Fibroblast of skin of right biceps (primary cell): ENCODE measurements at places on chromosomes 6 and 20.

DNA sequence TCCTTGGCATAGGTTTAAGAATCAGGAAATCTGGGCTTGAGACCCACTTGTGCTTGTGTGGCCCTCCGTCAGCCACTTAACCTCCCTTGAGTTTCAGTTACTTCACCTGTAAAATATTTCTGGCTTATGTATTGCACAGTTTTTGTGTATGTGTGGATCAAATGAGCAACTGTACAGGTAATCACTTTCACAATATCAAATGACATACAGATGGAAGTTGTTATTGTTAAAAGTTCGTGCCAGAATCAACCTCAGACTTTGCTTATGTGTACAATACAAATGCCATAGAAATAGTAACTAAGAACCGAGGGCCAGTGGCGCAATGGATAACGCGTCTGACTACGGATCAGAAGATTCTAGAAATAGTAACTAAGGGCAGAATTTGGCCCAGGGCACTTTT, 65.6 kb upstream of the KIF13A start:
- DNase-seq = peak; percentile 20

- no peak for DNase-seq
Measured at GRCh38 chr20:46128310-46129151, 10.4 kb downstream of the CD40 start.

DNA sequence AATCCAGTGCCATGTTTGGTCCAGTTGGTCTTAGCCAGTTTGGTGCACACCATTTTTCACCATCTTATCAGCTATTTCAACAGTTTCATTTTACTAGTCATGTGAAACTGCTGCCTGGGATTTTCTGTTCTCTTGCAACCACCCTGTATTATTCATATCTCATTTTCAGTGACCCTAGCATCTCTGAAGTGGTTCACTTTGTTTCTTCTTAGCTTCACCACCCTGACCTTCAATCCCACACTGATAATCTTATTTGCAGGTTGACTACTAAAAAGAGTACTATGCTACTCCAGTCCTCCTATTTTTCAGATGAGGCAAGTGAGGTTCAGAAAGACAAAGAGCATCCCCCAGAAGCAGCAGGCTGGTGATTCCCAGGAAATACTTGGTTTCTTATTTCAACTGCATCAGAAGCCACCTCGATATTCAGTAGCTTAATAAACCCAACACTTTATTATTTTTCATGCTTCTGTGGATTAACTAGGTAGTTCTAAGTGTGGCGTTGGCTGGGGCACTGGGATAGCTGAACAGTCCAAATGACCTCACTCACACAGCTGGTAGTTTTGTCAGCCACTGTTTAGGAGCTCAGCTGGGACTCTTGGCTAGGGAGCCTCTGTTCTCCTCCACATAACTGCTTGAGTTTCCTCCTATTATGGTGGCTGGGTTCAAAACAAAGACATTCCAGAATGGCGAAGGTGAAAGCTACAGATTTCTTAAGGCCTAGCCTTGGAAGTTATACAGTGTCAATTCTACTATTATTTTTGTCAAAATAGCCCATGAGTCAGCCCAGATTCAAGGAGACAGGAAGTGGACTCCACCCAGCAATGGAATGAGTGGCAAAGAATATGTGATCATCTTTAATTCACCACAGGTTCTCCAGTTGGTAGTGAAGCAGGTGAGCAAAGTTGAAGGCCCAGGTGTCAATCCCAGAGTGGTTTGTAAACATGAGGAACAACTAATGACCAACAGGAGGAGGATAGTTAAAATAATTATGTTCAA, 40.6 kb downstream of the BPIFB4 start:
- no peak for DNase-seq

DNA sequence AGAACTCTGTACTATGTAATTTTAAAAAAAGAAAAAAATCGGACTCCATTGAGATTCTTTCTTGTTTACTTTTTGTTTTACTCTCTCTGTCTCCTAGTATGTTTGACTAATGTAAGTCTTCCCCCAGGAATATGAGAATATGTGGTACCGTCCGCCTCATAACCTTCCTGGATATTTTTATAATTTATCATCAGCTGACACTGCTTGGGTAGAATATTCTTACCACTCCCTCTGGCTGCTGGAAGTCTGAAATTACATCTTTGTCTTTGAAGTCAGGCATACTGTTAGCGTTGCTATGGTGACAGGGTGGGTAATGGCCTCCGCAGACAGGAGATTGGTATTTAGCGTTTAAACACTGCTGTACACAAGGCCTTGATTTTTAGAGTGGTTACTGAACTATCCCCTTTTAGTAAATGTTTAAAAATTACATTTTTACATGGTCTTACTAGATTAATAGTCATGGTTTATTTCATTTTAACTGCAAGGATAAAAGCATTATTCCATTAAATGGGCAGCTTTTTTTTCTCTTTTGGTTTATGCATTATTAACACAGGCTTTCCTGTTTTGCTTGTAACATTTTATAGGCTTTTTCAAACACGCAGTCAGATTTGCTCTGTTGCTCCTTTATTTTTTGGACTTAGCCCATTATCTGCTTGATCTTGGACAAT, 176.4 kb downstream of the ARID1B start:
- peak; percentile 99 for DNase-seq

DNA sequence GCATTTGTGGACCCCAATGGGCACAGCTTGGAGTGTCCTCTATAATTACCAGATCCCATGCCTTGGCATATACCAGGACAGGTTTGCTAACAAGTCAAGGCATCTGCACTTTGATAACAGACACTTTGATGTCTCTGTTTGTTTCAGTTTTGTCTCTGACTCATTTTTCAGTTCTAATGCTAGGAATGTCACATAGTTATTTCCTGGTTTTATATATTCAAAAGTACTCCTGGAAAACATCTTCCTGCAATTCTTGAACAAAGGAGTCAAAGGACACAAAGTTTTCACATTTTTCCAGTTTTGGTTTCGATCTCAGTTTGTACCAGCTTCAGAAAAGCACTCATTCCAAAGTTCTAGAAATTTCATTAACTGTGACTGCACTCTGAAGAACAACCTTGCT, 188.1 kb downstream of the FOXC1 start:
- DNase-seq = peak; percentile 40

GRCh38 chr6:170165085-170165470, 125.8 kb downstream of the DLL1 start:
- DNase-seq = no peak

DNA sequence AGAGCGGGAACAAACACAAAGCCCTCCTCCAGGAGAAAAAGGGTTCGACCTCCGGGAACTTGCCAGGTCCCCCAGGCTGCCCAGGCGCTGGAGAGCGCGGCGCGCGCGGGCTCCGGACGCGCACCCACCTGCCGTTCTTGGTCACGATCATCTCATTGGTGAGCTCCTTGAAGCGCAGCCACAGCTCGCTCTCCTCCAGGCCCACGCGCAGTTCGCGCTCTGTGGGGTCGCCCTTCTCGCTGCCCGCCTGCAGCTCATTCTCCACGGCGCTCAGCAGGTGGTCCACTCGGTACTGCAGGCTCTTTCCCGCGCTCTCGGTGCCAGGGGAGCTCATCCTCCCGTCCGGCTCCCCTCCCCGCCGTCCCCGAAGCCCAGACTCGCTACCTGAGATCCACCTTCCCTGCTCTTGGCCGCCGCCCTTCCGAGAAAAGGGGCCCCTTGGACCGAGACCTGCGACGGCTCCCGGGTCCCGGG, 356 bp downstream of the TBXT start:
- DNase-seq = no peak

- no peak for DNase-seq
Measured at GRCh38 chr6:1814279-1814678, 204.6 kb downstream of the FOXC1 start.

DNA sequence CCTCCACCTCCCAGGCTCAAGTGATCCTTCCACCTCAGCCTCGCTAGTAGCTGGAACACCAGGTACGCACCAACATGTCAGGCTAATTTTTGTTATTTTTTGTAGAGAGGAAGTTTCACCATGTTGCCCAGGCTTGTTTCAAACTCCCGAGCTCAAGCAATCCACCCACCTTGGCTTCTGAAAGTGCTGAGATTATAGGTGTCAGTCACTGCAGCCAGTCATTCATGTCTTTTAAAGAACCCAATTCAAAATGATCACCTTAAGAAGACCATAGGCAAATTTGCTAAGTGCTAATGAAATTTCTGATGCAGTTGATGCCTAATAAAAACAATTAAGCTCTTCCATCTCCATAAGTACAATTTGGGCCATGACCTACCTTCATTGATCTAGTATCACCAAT, 2.6 kb upstream of the VNN2 start:
- DNase-seq = no peak

DNA sequence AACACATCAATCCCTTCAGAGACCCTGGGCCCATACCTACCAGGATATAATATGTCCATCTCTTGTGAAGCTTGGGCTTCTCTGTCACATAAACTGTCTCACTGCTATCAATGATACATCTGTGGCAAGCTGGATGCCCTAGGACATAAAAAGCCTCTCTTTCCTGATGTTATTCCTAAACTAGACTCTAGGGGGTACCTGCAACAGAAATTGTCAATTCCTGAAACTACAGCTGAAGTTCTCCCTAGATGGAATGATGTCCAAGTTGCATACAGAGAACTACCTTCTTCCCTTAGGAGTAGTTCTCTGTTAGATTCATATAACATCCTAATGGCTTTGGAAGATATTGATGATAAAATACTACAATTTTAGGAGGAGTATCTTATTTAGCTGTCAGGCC, 35.8 kb downstream of the TBX18 start:
- peak; percentile 26 for DNase-seq

DNA sequence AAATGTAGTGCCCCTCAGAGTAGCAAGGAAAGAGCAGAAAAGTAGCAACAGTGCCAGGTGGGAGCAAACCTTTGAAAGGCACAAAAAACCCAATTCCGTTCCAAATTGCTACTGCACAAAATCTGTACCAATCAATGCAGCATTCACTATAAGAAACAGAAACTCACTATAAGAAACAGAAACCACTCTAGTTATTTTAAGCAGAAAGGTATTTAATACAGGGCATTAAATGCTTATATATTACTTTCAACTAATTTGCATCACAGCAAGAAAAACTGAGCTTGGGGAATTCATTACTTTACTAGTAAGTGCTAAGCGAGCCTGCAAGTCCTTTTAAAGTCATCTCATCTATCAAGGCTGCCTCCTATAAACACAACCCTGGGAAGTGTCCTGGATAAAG, 116.5 kb upstream of the OLIG3 start:
- DNase-seq = no peak

GRCh38 chr6:36223706-36224105, 27.2 kb downstream of the BRPF3 start:
- DNase-seq = peak; percentile 6

GRCh38 chr20:59518881-59519706, 85.2 kb upstream of the PHACTR3 start:
- DNase-seq = peak; percentile 46

DNA sequence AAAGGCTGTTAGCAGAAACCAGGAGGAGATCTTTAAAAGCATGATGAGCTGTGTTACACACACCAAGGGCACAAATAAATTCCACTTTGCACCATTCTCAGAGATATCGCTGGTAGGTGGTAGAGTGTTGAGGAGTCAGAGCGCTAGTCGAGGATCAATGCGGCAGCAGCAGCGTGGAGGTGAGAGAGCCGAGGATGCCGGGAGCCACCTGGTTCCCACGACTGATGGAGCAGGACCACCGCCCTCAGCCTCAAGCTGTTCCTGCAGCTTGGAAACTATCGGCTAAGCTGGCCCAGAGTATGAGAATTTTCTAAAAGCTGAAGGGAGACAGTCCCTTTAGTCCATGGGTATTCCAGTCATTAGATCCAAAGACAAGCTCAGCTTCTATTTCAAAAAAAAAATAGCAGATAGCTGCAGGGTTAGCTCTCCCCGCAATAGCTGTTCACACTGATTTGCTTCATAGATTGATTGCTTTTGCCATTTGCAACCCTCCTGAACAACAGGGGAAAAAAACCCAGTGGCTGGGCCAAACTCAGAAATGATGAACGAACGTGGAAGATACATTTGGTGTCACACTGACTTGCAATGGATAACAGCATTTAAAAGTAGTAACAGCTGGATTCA, 106.2 kb downstream of the LCA5 start:
- DNase-seq = no peak

- no peak for DNase-seq
Measured at GRCh38 chr6:39904946-39905639, 29.2 kb downstream of the MOCS1 start.

DNA sequence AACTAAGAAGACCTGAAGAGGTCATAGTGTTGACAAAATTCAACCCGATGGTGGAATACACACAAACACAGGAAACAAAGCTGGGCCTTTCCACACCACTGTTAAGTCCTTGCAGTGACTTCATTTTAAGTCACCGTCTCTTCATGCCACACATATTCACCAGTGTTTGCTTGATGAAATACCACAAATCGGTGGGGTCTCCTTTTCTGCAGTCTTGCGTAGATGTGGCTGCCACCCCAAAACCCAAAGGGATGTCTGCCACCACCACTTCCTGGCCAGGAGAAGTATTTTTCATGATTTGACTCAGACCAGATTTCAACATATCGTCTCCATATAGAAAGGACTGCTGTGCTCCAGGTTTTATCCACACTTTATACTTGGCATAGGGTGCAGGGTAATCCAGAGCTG, 11.0 kb upstream of the COL10A1 start:
- peak; percentile 23 for DNase-seq

DNA sequence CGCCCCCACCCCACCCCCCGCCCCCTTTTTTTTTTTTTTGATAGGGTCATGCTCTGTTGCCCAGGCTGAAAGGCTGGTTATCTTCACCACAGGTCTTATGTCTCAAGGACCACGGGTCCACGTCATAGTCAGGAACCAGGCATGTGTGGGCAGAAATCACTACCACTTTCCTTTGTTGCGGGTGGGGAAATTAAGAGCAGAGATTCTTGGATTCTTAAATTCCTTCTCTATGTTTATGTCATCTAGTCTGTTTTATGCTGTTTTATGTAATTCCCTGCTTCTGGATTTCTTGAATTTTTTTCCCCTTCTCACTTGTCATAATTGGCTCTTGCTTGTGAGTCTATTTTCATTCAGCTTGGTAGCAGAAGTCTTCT, 25.8 kb upstream of the PLCG1 start:
- no peak for DNase-seq

GRCh38 chr6:163532526-163533078, 118.1 kb downstream of the QKI start:
- no peak for DNase-seq

- no peak for DNase-seq
Measured at GRCh38 chr6:69012211-69012610, 377.1 kb downstream of the ADGRB3 start.

GRCh38 chr6:151633526-151634335, 139.9 kb downstream of the CCDC170 start:
- DNase-seq = no peak

- no peak for DNase-seq
Measured at GRCh38 chr20:58886546-58886945, 34.0 kb downstream of the GNAS start.

- no peak for DNase-seq
Measured at GRCh38 chr6:144969154-144969553, 684.0 kb downstream of the UTRN start.

- DNase-seq = no peak
Measured at GRCh38 chr6:163460307-163460782, 45.8 kb downstream of the QKI start.

GRCh38 chr6:21893793-21894192, 300.2 kb downstream of the SOX4 start:
- DNase-seq = peak; percentile 51
